Naive thymus-derived CD8-positive, alpha-beta T cell (primary cell): ENCODE measurements at places on chromosomes 11 and 22.

DNA sequence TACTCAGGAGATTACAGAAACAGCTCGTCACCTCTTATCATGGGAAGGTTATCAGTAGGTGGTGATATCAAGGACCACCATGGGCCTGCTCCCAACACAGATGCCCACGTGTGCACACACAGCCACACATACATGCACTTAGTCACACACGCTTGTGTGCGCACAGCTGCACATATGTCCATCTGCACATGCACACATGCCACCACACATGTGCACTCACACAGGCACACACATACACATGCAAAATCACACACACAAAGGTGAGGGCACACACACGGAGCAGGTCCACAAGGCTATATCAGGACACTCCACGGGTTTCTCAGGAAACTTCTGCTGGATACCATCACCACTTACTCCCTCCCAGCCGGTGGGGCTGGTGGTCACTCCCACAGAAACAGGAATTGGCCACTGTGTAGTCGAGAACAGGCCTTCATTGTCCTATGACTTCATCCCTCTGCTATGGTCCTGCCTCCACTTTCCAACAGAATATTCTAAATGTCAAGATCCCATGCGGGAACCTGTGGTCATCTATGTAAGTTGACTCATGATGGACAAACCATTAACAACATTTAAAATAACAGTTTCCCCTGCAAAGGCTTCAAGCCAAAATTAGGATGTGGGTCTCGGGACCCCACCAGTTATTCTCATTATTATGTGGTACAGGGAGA lies 2.2 kb downstream of the C11orf24 start:
- no peak for DNase-seq

DNA sequence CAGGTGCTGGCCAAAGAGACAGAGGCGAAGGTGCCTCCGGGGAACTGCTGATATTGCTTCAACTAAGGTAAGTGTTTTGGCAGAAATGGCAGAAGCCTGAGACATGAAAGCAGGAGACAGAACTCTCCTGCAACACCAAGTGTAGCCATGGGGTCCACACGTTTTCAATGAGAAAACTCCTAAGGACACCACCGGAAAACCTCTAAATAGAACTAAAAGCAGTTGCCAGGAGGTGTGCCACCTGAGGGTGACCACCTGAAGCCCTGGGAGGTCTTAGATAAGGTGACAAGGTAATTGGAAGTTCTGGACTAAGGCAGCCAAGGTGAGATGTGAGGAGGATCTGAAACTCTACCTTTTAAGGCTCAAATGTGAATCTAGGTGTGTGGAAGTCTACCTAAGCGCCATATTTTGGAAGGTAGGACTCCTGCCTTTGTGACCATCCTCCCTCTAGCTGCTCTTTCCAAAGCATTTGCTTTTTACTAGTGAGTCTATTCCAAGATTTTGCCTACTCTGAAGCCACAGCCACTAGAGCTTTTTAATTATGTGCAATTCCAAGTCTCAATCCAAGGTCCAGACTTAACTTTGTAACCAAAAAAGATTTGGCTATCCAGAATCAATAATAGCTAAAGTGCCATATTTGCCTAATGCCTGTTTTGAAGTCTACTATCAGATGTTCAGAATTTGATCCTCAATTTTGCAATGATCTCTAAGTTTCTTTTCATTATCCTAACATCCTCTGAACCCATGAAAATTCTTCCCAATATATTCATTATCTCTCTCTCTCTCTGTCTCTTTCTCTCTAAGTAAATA lies 4.5 kb upstream of the ZC3H12C start:
- no peak for DNase-seq

DNA sequence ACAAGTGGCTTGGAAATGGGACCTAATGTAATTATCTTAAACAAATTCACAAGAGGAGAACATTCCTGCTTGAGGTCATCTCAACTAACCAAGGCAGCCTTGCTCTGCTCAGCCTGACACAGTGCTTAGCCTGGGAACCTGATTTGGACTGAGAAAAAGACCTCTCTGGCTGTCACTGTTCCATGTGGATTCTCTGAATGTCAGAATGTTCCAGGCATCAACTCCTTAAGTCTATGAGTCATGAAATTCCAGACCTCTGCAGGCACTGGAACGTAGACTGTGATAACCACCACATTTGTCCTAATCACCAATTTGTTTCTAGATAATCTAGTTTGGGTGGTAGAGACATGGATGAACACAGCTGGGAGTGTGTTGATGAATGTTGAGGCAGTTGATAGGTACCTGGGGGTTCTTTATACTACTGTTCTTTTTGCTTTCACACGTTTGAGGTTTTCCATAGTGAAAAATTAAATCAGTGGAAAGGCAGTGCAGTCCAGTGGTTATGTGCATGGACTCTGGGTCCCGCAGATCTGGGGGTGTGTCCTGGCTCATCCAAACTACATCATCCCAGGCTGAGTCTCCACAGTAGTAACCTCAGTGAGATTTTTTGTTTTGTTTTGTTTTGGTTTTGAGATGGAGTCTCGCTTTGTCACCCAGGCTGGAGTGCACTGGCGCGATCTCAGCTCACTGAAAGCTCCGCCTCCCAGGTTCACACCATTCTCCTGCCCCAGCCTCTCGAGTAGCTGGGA lies 269.6 kb downstream of the MN1 start:
- DNase-seq: no peak

GRCh38 chr11:63472372-63472771 lies 18.6 kb downstream of the PLAAT5 start:
- DNase-seq: no peak

GRCh38 chr11:61334434-61335354 lies 1.7 kb downstream of the TKFC start:
- DNase-seq: no peak

DNA sequence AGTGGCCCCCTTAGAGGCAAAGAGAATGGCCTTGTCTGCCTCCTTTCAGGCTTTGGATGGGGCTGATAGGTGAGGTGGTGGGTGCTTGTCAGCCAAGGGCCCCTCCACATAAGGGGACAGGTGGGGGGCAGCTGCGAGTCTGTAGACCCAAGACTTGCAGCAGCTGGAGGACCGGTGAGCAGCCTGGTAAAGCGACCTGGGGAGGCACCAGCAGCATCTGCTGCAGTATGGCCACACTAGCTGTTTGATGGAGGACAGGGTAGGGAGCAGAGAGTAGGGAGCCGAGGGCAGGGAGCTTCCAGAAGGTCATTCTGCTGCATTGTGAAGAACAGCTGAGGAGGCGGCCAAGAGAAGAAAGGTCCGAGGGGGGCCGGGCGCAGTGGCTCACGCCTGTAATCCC lies 16.8 kb upstream of the MRTFA start:
- DNase-seq: no peak

DNA sequence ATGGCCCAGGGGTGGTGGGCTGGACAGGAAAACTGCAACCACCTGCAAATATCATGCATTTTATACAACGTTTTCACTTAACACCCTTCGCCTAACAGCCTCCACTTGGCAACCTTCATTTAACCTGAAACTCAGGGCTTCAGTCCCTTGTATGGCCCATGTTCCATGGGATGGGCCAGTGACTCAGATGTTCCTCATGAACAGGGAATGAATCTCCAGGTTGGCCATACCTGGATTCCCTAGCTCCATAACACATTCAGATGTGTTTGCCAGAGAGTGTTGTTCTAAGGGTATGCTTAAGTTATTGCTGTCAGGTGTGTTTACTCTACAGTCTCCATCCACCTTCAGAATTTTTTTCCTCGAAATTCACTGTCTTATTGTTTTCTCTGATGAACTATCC lies 316.9 kb downstream of the JRKL start:
- DNase-seq: no peak

GRCh38 chr11:106624377-106624776 lies 393.9 kb downstream of the GUCY1A2 start:
- no peak for DNase-seq
